LoVo (cell line): ENCODE measurements at places on chromosomes 2 and 18.
A peak's percentile ranks its signal among the peaks of the same experiment; 100 is the strongest.

GRCh38 chr2:173797586-173798263, 167.4 kb downstream of the SP3 start:
- DNase-seq: no peak

DNA sequence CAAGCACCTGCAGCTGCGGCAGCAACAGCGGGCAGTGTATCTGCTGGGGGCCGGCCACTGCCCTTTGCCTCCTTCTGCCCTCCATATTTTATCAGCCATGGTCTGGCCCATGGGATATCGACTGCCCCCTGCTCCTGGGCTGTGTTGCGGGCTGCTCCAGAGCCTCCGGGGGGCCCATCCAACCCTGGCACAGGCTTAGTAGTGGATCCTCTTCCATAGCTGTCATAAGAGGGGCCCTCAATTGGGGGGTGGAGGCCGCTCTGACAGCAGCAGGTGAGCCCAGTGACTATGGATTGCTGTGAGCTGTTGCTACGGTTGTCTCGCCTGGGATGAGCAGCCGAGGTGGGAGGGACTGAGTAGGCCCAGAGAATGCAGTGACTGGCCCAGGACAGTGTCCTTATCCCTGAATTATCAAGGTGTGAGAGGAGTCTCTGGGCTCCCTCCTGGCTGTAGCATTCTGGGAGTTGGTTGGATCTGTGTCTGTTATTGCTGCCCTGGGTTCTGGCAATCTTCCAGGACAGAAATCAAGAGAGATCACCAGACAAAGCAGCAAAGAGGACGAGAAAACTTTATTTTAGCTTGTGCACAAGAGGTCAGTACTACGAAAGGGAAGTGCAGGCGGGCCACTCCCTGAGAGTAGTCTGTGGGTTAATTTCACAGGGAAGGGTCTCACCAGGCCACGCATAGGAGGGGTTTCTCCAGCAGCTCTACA, 145.1 kb downstream of the ASB1 start:
- no peak for DNase-seq

- DNase-seq: no peak
Observed at GRCh38 chr18:25595274-25596060, 243.5 kb upstream of the ZNF521 start.

DNA sequence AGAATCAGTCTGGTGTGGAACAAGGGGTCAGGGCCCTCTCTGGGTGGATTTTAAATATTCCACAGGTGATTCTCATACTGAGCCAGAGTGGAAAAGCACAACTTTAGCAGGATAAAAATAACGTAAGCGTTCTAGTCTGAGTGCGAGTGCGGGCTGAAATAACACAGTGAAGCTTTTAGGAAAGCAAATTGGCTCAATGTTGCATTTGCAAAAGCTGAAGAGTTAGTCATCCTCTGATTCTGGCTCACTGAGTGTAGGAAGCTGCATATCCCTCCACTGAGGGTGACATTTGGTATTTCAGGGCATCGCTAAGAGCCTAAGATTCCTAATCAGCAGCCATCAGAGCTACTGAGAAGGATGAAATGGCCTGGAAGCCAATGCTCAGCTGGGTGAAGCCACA, 134.7 kb downstream of the RIF1 start:
- no peak for DNase-seq

DNA sequence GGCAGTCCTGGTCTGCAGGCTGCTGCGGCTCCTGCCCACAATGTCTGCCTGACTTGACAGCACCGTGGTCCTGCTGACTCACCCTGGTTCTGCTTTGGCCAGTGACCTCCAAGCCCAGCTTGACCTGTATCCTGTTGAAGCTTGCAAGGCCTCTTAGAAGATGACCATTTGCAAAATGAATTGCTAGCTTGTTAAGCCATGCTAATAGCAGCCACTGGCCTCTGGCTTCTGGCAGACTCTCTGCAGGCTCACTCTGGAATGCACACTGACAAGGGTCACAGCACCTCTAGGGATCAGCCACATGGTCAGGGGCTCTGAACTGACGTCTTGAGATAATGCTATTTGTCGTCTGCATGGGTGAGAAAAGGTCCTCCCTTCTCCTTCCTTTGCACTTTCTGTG, 25.9 kb downstream of the CNGA3 start:
- no peak for DNase-seq

GRCh38 chr2:218755567-218756404, 26.2 kb upstream of the CYP27A1 start:
- no peak for DNase-seq

DNA sequence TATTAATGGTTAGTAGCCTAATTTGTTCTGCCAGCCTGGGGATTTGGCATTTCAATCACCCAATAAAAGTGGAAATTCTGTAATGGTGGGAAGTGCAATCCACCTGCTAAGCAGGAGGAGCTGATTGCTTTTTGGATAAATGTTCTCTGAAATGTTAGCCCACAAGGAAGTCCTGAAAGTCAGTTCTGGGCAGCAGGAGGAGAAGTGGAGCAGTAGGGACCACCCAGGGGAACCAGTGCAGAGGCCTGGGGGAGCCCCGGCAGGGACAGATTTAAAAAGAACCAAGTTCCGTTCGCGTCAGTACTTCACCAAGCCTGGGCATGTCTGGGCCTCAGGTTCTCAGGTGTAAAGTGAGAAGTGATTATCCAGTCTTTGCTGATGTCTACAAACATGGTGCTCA, 248.5 kb upstream of the RAB6C start:
- no peak for DNase-seq

- DNase-seq: no peak
Observed at GRCh38 chr18:55869556-55870501, 281.8 kb upstream of the TCF4 start.

- DNase-seq: no peak
Observed at GRCh38 chr2:223618172-223619035, 16.2 kb upstream of the SCG2 start.

GRCh38 chr18:57819671-57820460, 16.8 kb upstream of the ATP8B1 start:
- peak; percentile 84 for DNase-seq

GRCh38 chr2:207867056-207867455, 97.3 kb upstream of the FZD5 start:
- no peak for DNase-seq

GRCh38 chr2:21757805-21758430, 634.1 kb downstream of the TDRD15 start:
- DNase-seq: no peak

GRCh38 chr2:127107622-127107999, 657 bp upstream of the BIN1 start:
- DNase-seq: no peak

DNA sequence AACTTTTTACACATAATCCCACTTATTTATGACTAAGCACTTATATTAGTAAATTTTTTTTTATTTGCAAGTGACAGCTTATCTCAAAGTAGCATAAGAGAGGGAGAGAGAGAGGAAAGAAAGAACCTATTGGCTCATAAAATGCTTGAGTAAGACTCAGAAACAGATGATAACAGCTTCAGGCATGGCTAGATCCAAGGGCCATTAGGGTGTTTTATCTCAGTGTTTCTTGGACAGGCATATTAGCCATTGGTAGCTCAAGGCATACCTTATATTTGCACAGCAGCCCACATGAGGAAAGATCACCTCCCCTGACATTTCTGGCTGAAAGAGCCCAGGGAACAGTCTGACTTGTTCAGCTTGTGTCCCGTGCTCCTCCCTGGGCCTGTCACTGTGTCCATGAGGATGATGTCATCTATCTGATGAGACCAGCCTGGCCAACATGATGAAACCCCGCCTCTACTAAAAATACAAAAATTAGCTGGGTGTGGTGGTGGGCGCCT, 64.4 kb downstream of the IL1R2 start:
- DNase-seq: no peak

GRCh38 chr2:105385731-105386540, 12.9 kb downstream of the FHL2 start:
- no peak for DNase-seq

DNA sequence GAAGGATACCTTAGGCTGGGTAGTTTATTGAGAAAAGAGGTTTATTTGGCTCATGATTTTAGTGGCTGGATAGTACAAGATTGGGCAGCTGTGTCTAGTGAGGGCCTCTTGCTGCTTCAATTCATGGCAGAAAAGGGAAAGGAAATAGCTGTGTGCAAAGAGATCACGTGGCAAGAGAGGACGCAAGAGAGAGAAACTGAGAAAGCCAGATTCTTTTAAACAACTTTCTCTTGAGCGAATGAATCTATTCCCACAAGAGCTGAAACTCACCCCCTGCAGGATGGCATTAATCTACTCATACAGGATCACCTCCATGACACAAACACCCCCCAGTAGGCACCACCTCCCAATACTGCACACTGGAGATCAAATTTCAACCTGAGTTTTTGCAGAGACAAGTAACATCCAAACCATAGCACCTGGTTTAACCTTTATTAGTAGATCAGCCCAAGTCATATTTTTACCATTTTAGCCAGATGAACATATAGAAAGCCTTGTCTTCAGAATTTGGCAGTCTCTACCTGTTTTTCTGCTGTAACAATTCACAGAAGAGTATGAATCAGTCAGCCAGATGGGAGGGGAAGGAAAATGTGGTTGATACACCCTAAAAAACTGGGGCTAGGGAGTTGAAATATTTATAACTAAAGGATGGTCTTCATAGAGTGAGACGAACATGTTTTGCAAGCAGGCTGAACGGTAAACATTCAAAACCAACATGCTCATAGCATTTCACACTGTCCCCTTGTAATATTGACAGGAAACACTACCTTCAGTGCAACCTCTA, 73.9 kb upstream of the NCKAP5 start:
- DNase-seq: no peak

DNA sequence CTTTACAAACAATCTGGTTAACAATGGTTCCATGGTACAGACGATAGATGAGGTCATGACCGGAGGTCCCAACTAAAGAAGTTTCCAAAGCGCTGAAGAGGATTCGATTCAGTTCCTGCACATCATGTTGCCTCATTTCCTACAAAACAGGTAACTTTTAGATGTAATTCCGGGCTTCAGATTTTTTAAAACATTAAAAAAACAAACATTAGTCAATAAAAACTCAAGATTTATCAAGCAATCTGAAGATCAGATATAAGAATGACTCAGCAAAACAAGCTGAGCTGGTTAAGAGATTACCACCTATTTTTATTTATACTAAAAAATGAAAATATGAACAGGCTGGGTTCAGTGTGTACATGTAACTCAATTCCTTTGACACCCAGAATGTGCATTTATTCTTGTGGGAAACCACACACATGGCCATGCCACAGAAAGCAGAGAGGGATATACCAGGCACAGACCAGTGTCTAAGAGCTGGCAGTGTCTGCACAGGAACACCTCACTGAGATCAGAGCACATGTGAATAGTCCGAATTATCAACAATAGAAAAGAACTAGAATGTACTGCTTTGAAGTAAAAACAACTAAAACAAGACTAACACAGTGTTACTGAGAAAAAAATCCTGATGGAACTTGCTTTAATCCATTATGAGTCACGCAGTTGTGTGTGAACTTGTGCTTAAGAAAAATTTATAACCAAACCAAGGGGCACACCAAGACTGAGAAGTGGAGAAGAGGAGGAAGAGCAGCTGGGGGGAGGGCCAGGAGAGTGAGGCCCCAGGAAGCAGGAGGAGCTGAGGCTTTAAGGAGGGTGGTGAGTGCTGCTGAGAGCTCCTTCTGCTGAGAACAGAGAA, 9.5 kb downstream of the USP40 start:
- peak; percentile 61 for DNase-seq

DNA sequence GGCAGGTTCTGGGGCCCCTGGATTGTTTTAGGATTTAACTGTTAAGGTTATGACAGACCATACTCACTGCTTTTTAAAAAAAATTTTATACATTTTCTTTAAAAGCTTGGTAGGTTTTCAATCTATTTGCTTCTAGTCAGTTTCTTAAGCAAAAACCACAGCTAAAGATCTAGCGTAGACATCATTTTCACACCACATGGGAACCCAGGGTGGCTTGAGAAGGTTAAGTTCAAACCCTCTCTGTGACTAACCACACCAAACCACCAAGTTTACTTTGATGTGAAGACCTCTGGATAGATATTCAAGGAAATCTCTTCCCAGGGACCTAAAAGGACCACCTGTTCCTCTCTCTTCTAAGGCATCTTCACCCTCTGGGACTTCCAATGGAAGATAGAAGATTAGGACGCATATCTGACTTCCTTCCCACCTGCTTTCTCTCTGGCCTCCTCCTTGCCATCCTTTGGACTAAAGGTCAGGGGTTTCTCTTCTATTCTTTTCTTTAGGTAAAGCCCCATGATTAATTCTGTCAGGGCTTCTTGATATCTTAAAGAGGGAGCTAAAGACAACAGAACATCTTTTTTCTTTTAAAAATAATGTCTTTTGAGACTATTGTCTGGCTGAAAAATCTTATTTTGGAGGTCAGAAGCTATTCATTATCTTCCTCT, 32.3 kb downstream of the FOSL2 start:
- no peak for DNase-seq

DNA sequence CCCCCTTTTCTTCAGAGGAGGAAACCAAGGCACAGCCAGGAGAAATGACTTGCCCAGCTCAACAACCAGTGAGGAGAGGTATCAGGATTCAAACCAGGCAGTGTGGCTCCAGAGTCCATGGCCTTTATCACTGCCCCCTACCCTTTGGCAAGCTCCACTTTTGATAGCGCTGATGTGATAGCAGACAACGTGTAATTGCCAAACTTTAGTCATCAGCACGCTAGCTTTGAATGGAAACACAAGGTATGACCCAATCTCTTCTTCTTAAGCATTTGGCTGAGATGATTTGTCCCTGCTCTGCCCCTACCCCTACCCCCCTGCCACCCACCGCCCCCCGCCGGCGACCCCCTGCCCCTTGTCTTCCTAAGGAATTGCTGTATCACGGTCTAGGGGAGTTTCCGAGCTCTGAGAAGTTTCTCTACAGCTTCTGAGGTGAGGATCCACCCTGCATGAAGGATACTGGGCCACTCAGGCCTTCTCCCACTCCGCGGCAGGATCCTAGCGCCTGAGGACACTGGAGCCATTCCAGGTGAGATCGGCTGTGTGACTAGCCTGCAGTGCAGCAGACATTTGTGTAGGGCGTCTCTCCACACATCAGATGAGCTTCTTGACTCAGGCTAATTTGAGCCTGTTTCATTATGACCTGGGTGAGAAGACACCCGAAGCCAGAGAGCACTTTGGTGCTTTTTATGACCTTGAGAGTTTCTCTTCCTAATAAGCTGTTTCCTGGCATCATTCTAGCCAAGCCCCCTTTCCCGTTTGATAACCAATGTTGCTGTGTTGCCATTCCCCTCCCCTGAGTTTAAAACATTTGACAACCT, 75.1 kb upstream of the MAP4K4 start:
- no peak for DNase-seq

GRCh38 chr18:65568866-65569265, 181.9 kb upstream of the CDH7 start:
- DNase-seq: no peak

DNA sequence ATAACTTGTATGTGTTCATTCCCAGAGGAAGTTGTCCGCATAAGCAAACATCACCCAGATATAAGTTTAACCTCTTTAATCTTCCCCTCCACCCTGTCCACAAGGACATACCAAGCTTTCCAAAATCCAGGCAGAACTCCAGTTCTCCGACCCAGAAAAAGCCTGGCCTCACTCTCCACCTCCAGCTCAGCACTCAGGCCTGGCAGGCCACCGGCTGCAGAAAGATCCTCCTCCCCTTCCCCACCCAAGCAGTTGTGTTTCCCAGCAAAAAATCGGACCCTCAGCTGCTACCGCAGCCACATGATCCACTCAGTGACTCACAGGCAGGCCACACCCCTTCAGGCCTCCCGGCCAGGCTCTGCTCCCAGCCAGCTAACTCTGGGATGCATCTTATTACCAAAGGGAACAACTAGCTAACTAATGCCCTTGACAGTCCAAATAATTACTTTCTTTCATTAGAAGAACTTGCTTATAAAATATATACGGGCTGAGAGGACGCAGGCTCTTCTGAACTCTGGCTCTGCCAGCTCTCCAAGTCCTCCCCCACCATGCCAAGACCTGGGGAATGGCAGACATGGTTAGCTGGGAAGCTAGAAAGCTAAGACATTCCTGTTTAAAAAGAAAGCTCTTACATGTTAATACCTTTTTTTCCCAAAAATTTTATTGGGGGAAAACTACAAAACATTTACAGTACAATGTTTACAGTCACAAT, 4.5 kb downstream of the ZFP36L2 start:
- DNase-seq: peak; percentile 87
